ENCODE measurements at places on chromosomes 3 and 15. TPM values are rescaled to one million over a fixed set of nuclear protein-coding genes. Genes with fewer than 3 reads are reported as not detected.

DNA sequence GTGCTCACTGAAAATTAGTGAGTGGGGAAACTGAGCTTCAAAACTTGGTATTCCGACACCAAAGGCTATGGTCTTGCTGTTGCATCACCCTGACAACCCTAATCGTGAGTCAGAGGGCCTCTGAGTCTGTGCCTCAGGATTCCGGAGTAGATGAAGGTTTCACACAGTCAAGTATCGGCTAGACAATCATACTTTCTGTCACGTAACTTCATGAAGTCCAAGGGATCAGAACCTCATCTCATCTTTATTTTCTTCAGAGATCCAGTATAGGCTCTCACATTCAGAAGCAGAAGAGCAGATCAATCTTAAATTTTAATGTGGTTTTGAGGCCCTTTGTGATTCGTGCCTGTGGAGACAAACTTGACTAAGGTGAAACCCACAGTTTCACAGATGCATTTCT is 26.1 kb upstream of the NECTIN3 start:
- no peaks in the 10 kb centered on the region for H3K36me3 ChIP-seq
- no peak for DNase-seq
- no peaks in the 10 kb centered on the region for H3K4me1 ChIP-seq
- H3K4me3 ChIP-seq, result no peak overlapping the region
- H3K27ac ChIP-seq, result no peak overlapping the region

DNA sequence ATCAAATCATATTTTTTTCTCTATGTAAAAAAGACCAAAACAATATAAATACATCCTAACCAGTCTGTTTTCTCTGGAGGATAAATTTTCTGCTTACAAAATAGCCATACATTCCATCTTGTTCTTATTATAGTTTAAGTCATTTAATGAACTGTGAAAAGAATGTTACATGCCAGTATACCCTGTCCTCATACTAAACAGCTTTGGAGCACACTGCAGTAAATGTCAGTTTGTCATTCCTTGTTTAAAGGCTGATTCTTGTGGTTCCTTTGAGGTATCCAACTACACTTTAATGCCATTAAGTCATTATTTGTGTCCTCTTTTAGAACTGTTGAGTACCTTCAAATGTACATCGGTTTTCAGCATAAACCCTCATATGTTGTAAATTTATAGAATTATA is 52.7 kb upstream of the DCBLD2 start:
- no peaks in the 10 kb centered on the region for H3K27me3 ChIP-seq
- no peaks in the 10 kb centered on the region for H3K4me1 ChIP-seq
- H3K27ac ChIP-seq, result no peak overlapping the region
- no peak for DNase-seq
- H3K4me3 ChIP-seq, result no peak overlapping the region

- H3K4me3 ChIP-seq, result no peak overlapping the region
- peaks cover 10% of the 10 kb centered on the region for H3K27me3 ChIP-seq
- DNase-seq, result no peak
- no peak overlapping the region for H3K27ac ChIP-seq
Measured at GRCh38 chr15:92499731-92500530, 106.2 kb downstream of the ST8SIA2 start.

- no peak overlapping the region for H3K4me3 ChIP-seq
- H3K4me1 ChIP-seq, result no peaks in the 10 kb centered on the region
- no peak overlapping the region for H3K27ac ChIP-seq
- H3K27me3 ChIP-seq, result no peaks in the 10 kb centered on the region
- DNase-seq, result no peak
- H3K36me3 ChIP-seq, result no peaks in the 10 kb centered on the region
Measured at GRCh38 chr3:12060139-12060845, 56.1 kb downstream of the SYN2 start.

The LYZL4 gene
- total RNA-seq, result not detected
